Prostate gland (tissue), 2 donors: ENCODE measurements at places on chromosomes 12 and 14. TPM values are rescaled to one million over a fixed set of nuclear protein-coding genes. Genes with fewer than 3 reads are reported as not detected.

DNA sequence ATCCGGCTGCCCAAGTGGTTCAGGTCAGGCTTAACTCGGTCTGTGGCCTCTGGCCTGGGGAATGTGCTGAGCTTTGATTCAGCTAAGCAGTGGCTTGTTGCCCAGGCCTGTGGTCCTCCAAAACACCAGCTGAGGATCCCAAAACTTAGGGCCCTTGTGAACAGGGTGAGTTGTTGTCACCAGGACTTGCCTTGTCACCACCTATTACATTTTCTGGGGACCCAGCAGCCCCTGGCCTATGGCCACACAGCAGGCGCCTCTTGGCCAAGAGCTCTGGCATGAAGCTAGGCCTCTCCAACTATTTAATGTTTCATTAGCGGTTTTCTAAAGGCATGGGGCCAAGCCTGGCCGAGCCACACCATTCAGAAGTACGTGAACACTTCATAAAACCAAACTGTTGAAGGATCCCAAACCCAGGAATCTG, 343.7 kb downstream of the CACNA1C start:
- peak; percentile 9 for DNase-seq
- H3K4me3 ChIP-seq, result no peak overlapping the region
- no peaks in the 10 kb centered on the region for H3K36me3 ChIP-seq
- H3K4me1 ChIP-seq, result no peaks in the 10 kb centered on the region
- H3K27me3 ChIP-seq, result no peaks in the 10 kb centered on the region

BMAL2 gene
- 2.5 TPM for total RNA-seq

GRCh38 chr12:107522692-107523477, 162.7 kb upstream of the PWP1 start:
- no peak overlapping the region for H3K4me3 ChIP-seq
- no peaks in the 10 kb centered on the region for H3K27me3 ChIP-seq
- H3K27ac ChIP-seq, result no peak overlapping the region
- no peaks in the 10 kb centered on the region for H3K4me1 ChIP-seq
- no peaks in the 10 kb centered on the region for H3K36me3 ChIP-seq
- DNase-seq, result no peak

DNA sequence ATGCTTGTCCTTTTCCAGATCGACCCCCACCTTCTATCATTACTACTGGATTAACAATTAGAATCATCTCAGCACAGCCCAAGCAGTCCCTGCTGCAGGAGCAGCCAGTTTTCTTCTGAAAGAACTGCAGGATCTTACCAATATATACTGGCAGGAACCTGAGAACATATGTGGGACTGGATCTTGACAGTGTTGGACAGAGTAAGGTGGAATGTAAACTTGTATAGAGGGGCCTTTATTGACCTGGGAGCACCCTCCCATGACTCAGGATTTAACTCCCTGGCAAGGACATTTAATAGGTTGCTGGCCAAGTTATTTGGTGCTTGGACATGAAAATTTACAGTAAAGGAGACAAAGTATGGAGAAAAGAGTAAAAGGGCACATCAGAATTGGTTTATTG, 66.2 kb upstream of the TMX1 start:
- no peaks in the 10 kb centered on the region for H3K36me3 ChIP-seq
- no peaks in the 10 kb centered on the region for H3K4me1 ChIP-seq
- no peak for DNase-seq

- no peak overlapping the region for H3K27ac ChIP-seq
- H3K4me3 ChIP-seq, result no peak overlapping the region
- H3K36me3 ChIP-seq, result no peaks in the 10 kb centered on the region
- no peaks in the 10 kb centered on the region for H3K27me3 ChIP-seq
- no peaks in the 10 kb centered on the region for H3K4me1 ChIP-seq
Measured at GRCh38 chr12:87928031-87928430, 101.2 kb downstream of the C12orf50 start.

DNA sequence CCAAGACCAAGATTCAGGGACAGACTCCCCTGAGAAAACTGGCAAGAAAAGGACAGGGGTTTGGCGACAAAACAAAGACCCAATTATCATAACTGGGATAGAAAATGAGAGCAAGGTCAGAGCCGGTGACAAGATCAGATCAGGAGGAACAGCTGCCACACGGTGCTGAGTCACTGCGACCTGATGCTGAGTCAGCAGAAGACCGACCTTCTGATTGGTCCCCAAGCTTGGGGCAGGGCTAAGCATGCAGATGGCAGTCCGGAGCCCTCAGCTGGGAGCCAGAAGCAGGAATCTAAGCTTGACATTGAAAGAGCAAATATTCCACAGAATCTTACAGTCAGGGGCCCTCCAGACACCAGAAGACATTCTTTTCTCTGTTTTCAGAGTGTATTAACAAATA, 19.1 kb upstream of the ARMH4 start:
- no peaks in the 10 kb centered on the region for H3K4me1 ChIP-seq
- no peak overlapping the region for H3K27ac ChIP-seq
- DNase-seq, result peak; percentile 79

GRCh38 chr12:8687846-8688601, 9.8 kb upstream of the RIMKLB start:
- peak; percentile 58 for DNase-seq
- H3K4me1 ChIP-seq, result peaks cover 6% of the 10 kb centered on the region
- H3K27ac ChIP-seq, result peak overlapping the region; percentile 64
- no peaks in the 10 kb centered on the region for H3K36me3 ChIP-seq
- H3K4me3 ChIP-seq, result no peak overlapping the region

DNA sequence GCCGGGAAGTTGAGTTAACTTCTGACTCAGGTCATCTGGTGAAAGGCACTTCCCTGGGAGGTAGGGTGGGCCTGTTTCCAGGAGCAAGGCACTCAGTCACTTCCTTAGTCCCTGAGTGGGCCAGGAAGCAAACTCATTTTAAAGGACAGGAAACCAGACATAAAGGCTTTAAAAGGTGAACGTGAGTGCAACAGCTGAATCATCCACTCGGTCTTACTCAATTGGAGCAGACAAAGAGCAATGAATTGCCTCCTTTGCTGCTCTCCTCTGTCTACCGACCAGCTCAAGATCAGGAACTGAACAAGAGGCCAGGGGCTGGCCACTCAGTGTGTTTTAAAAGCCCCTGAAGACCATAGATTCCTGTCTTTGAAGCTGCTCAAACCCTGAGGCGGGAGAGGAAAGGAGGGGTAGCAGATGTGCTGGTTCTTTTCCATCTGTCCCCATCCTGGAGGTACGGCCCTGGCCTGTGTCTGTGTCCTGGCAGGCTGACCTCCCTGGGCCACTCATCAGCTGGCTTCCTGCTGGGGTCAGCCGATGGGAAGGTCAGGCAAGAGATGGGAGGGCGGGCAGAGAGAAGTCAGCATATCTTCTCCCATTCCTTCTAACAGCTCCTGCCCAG, 148.9 kb downstream of the PPM1H start:
- no peak overlapping the region for H3K4me3 ChIP-seq
- H3K36me3 ChIP-seq, result no peaks in the 10 kb centered on the region
- H3K27ac ChIP-seq, result no peak overlapping the region
- no peaks in the 10 kb centered on the region for H3K27me3 ChIP-seq
- no peaks in the 10 kb centered on the region for H3K4me1 ChIP-seq

CCDC184 gene
- 3.7 TPM for total RNA-seq

- H3K4me3 ChIP-seq, result no peak overlapping the region
- peak overlapping the region; percentile 63 for H3K27ac ChIP-seq
- H3K27me3 ChIP-seq, result no peaks in the 10 kb centered on the region
- no peak for DNase-seq
- no peaks in the 10 kb centered on the region for H3K4me1 ChIP-seq
Measured at GRCh38 chr12:124765581-124766489, 97.8 kb downstream of the SCARB1 start.

- H3K27ac ChIP-seq, result no peak overlapping the region
- H3K4me3 ChIP-seq, result no peak overlapping the region
- peak; percentile 18 for DNase-seq
- H3K27me3 ChIP-seq, result no peaks in the 10 kb centered on the region
Measured at GRCh38 chr12:19916974-19917373, 451.4 kb upstream of the PDE3A start.

- no peaks in the 10 kb centered on the region for H3K27me3 ChIP-seq
- no peak for DNase-seq
- no peak overlapping the region for H3K4me3 ChIP-seq
- no peaks in the 10 kb centered on the region for H3K4me1 ChIP-seq
- H3K27ac ChIP-seq, result no peak overlapping the region
- no peaks in the 10 kb centered on the region for H3K36me3 ChIP-seq
Measured at GRCh38 chr12:19757317-19757877, 318.1 kb downstream of the AEBP2 start.

GRCh38 chr12:75543529-75543928, 32.1 kb upstream of the KRR1 start:
- H3K27ac ChIP-seq, result no peak overlapping the region
- DNase-seq, result no peak
- H3K4me3 ChIP-seq, result no peak overlapping the region
- no peaks in the 10 kb centered on the region for H3K36me3 ChIP-seq
- no peaks in the 10 kb centered on the region for H3K4me1 ChIP-seq
- H3K27me3 ChIP-seq, result no peaks in the 10 kb centered on the region

DNA sequence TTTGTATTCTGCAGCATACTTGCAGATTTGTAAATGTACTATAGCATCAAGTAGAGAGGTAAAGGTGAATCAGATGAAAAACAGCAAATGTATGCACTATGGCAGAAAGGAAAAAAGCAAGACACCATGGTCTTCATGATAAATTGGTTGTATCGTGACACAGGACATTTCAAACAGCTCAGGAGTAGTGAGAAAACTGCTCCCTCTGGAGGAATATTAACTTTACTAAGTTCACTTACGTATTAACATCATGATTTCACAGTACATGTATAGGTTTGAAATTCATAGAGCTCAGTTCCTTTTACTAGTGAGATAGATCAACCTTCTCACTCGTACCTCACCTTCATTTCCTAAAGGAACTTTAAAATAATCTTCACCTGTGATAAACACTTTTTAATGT, 6.5 kb downstream of the MBIP start:
- no peak for DNase-seq
- no peaks in the 10 kb centered on the region for H3K4me1 ChIP-seq
- no peaks in the 10 kb centered on the region for H3K27me3 ChIP-seq
- no peak overlapping the region for H3K27ac ChIP-seq
- no peaks in the 10 kb centered on the region for H3K36me3 ChIP-seq

DNA sequence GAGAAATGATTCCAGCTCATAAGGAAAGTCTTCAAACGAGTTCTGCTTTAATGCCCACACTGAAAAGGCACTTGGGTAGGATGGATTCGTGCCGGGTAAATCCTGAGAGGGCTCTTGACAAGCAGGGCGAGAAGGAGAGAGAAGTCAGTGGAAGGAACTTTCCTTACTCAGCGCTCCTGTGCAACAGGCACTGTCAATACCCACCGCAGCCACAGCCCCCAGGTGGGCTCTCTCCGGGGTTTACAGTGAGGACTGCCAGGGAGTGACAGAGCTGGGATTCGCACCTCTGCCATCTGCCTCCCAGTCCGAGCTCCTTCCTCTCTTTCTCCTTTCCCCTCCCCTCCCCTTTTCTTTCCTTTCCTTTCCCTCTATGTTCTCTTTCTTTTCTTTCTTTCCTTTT, 118.7 kb downstream of the BEGAIN start:
- DNase-seq, result no peak
- no peak overlapping the region for H3K27ac ChIP-seq
- H3K4me1 ChIP-seq, result no peaks in the 10 kb centered on the region
- H3K36me3 ChIP-seq, result no peaks in the 10 kb centered on the region
- H3K27me3 ChIP-seq, result no peaks in the 10 kb centered on the region

GRCh38 chr14:97975216-97975615, 1178.0 kb downstream of the VRK1 start:
- no peak overlapping the region for H3K27ac ChIP-seq
- H3K4me3 ChIP-seq, result no peak overlapping the region
- DNase-seq, result no peak
- no peaks in the 10 kb centered on the region for H3K4me1 ChIP-seq

GRCh38 chr14:50792634-50793068, 38.3 kb downstream of the NIN start:
- H3K27me3 ChIP-seq, result no peaks in the 10 kb centered on the region
- DNase-seq, result no peak
- H3K4me1 ChIP-seq, result no peaks in the 10 kb centered on the region
- H3K27ac ChIP-seq, result no peak overlapping the region
- H3K36me3 ChIP-seq, result no peaks in the 10 kb centered on the region

DNA sequence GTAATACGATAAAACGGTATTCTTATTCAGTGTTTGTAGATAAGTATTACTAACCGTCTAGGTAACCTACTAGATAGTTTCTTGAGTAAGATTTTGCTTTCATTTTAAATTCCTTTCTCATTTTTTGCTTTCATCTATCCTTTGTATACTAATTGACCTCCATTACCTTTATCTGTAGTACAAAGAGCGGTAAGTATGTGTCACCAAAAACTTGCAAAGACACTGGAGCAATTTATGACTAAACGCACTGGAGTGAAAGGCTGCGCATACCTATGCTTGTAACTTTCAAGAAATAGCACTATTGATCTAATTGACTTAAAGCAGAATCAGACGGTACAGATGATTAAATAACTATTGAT, 1.7 kb downstream of the ARHGAP5 start:
- peak overlapping the region; percentile 94 for H3K4me3 ChIP-seq
- no peaks in the 10 kb centered on the region for H3K4me1 ChIP-seq
- no peaks in the 10 kb centered on the region for H3K36me3 ChIP-seq
- no peak for DNase-seq

GRCh38 chr14:38336298-38336697, 80.4 kb upstream of the CLEC14A start:
- no peak for DNase-seq
- no peak overlapping the region for H3K4me3 ChIP-seq

DNA sequence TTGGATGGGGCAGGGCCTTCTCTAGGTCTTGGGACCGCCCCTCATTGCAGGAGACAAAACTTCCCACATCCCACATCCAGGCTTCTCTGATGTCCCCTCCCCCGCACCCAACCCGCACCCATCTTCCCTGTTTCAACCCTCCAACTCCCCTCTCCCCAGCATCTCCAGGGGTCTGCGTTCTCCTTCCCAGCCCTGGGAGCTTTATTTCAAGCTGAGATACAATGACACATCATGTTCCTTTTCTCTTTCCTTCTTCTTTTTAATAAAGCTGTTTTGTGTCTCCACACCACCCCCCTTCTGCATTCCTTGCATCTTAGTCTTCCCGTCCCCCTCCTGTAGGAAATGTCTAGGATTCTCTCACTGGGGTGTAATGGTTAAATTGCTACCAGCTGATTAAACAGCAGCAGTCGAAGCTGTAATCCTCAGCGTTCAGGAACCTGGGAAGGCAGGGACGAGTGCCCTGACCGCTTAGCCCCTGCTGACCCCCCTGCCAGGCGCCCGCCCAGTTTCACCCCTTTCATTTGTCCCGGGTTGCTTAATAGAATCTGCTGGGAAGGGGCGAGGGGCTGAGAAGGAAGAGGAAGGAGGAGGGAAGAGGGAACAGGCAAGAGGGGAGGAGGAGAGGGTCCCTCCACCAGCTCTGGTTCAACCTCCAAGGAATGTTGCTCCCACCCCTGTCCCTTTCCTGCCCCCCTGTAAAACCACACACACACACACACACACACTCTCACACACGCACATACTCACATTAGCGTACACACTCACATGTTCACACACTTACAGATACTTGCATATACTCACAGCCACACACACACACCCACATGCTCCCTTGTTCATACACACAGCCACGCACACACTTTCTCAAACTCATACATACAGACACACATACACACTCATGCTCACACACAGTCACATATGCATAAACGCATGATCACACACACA, 104.5 kb upstream of the MED13L start:
- H3K27me3 ChIP-seq, result no peaks in the 10 kb centered on the region
- H3K36me3 ChIP-seq, result no peaks in the 10 kb centered on the region
- no peak for DNase-seq
- H3K4me1 ChIP-seq, result no peaks in the 10 kb centered on the region
- H3K27ac ChIP-seq, result no peak overlapping the region
